ENCODE measurements at places on chromosomes 7 and 10.

DNA sequence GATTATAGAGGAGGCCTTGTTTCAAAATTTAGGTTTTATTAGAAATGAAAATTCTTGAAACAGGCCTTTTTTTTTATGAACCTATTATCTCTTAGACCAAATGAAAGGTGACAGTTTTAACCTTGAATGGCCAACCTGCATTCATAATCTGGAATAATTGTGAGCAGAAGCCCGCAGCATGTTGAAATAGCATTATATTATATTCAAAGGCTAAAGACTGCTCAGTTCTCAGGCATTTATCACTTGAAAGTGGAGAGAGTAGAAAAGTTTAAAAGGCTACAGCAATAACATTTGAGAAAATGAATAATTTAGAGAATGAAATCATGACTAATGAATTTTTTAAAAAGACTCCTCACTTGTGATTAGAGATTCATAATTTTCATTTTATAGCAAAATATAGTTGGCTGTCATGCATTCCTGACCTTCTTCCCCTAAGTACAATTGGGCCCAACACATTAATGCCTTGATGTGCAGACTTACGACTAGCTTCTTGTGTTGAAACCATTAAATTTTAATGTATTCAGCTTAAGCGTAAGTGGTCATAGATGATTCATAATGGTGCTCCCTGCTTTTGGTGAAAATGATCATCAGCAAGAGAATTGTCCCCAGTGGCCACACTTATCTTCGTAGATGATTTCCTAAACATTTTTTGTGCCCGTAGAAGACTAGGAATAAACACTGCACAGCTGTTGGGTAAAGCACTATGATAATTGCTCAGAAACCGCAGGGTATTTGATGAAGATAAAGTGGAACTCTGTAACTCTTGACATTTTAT is 346.6 kb upstream of the BMPER start:
- no peak for DNase-seq

GRCh38 chr7:40232242-40232893 is 97.6 kb downstream of the SUGCT start:
- DNase-seq = no peak

GRCh38 chr7:41298409-41298808 is 404.5 kb downstream of the INHBA start:
- DNase-seq = no peak

GRCh38 chr10:538895-539294 is 150.6 kb downstream of the DIP2C start:
- no peak for DNase-seq

DNA sequence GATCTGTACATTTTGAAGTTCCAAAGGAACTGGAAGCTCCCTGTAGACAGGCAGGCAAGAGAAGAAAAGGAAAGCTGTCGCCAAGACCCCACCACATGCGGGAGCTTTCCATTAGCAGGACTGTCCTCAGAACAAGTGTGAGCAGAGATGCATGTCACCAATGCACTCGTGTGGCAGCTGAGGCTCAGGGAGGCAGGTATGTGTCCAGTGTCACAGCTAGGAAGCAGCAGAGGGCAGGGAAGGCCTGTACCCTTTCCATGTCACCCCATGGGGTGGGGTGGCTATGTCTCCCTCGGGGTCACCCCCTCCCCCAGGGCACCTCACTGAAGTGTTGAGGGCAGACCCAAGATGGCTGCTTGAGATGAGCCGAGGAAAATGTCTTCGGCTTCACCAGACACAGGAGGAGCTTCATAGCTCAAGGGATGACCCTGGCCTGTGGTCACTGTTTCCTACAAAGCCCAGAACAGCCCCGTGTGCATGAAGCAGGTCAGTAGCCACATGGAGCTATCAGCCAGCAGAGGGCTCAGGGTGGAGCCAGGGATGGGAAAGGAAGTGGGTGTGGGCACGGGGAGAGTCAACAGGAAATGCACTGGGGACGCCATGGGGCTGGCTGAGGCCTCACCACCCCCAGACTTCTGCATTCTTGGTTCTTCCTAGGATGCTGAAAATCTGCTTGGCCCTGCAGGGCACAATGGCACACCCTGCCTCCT is 96.6 kb downstream of the FAM53B start:
- no peak for DNase-seq

DNA sequence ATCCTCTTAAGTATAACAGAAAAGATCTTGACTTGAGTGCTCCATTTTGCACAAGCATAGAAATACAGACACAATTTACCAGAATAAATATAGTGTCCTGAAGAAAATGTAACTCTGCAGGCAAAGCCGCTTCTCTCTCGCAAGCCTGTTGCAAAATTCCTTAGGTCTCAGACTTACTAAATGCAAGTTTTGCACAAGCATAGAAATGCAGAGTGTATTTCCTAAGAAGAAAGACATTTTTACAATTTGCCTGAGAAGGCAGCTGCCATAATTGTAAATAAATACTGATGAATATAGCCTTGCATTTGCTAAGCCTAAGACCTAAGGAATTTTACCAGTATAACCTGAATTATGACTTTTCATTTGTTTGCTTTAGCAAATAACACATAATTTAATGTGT is 67.1 kb downstream of the AGMO start:
- no peak for DNase-seq

DNA sequence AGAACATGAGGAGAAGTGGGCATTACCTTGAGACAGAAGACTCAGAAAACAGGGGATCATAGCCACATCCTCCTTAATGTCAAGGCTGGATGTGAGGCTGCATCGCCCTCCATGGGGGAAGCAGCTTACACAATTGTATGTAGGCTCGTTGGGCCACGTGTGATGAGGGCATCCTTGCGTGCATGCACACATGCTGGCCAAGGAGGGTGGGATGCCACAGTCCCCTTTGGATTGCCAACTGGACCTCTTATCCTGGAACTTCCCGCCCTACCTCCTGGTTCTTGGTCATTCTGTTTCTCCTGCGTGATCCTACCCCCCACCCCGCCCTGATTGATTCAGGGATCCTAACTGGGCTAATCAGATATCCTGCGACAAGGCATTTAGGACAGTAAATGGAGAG is 102.0 kb downstream of the PRKAG2 start:
- no peak for DNase-seq

- no peak for DNase-seq
Measured at GRCh38 chr10:13167568-13167967, 6.2 kb downstream of the MCM10 start.

GRCh38 chr7:35519971-35520809 is 174.7 kb downstream of the HERPUD2 start:
- DNase-seq = no peak

- DNase-seq = no peak
Measured at GRCh38 chr10:83886871-83887270, 252.4 kb upstream of the GHITM start.

GRCh38 chr10:75919913-75920312 is 488.5 kb downstream of the LRMDA start:
- no peak for DNase-seq

DNA sequence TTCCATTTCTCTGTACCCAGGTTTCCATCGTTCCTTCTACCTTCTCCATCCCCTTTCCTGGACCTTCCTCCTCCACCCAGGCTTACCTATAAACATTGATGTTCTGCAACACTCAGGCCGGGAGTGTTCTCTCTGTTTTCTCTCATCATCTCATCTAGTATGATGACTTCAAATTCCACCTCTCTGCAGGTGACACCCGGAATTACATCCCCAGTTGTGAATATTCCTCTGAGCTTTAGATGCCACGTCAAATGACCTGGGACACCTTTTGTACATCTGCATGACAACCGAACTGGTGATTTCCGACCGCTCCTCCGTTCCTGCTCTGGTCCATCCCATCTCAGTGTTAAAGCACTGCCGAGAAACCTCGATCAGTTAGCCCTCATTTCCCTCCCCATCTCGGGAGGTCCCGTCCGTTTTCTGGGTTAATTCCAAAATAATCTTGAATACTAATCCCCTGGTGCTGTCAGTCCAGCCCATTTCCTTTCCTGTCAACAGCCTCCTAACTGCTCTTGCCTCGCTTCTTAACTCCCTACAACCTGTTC is 76.7 kb upstream of the SAMD8 start:
- DNase-seq = no peak

DNA sequence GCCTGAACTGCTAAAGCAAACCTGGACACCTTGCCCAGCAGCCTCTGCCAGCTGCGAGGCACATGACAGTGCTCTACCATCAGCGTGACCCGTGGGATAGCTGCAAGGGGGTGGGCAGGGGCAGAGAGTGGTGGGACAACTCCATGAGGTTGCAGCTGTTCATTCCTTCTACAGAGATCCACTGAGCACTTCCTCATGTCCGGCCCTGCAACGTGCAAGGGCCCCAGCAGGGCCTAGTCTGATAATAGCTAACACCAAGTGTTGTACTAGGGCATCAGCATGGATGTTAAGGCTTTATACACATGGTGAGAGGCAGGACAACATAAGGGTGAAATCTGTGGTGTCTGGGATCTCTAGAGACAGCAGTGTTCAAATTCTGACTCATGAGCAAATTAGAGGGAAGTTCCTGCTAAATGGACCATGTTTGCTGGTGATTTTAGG is 14.3 kb downstream of the NOD1 start:
- DNase-seq = no peak

GRCh38 chr10:43594944-43595589 is 11.2 kb upstream of the ZNF485 start:
- DNase-seq = no peak

DNA sequence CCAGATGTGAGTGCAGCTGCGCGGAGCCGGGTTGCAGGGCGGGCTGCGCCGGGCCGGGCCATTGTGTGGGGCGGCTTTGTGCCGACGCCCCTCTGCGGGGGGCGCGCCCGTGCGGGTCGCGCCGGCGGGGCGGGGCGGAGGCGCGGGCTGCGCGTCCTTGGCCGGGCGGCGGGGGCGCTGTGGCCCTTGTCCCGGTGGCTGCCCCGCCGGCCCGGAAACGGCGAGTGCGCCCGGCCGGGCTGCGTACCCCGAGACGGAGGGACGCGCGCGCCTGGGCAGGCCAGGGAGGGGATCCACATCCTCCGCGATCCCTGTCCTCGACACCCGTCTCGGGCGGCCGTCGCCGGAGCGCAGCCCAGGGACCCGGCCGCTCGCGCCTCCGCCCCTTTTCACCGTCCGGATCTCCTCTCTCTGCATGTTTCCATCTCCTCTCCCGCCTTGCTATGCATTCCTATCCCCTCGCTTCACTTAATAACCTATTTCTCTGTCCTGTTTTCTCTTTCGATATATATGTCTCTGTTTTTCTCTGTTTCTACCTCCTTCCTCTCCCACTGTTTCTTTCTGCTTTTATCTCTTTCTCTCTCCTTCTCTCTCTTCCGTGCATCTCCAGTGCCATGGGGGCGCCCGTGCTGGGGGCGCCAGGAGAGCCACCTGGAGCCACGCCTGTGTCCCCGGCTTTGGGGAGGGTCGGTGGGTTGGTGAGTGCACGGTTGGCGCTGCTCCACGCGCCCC is 765 bp downstream of the PFKFB3 start:
- peak; percentile 32 for DNase-seq

DNA sequence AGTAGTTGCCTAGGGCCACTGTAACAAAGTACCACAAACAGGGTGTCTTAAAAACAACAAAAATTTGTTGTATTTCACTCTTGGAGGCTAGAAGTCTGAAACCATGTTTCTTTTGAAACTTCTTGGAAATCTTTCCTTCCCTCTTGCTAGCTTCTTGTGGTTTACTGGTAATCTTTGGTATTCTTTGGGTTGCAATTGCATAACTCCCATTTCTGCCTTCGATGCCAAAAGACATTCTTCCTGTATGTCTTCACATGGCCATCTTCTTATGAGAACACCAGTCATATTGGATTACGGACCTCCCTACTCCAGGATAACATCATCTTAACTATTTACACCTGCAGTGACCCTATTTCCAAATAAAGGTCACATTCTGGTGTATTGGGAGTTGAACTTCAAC is 357.4 kb downstream of the PPP1R3A start:
- no peak for DNase-seq

DNA sequence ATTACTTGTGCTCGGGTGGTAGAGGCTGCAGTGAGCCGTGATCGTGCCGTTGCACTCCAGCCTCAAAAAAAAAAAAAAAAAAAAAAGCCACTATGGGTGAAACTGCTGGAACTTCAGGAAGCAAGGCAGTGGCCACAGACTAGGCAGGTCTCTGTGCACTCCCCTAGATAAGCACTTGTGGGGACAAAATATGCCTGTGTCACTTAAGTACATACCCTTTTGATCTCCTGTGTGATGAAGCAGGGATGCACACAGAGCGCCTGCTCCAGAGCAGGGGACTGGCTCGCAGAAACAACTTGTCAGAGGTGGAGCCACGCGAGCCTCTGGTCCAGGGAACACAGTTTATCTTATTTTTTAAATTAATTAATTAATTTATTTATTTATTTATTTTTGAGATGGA is 42.9 kb upstream of the PSAP start:
- DNase-seq = no peak

GRCh38 chr10:88661018-88661417 is 3.2 kb upstream of the LIPF start:
- no peak for DNase-seq

GRCh38 chr7:90586091-90586490 is 10.0 kb upstream of the CDK14 start:
- no peak for DNase-seq

All from stimulated activated CD8-positive, alpha-beta memory T cell treated with anti-CD3 and anti-CD28 coated beads, Interleukin-7, amount 100 ng/mL, for 1 hour (primary cell).